ENCODE measurements at places on chromosomes 4 and X.

DNA sequence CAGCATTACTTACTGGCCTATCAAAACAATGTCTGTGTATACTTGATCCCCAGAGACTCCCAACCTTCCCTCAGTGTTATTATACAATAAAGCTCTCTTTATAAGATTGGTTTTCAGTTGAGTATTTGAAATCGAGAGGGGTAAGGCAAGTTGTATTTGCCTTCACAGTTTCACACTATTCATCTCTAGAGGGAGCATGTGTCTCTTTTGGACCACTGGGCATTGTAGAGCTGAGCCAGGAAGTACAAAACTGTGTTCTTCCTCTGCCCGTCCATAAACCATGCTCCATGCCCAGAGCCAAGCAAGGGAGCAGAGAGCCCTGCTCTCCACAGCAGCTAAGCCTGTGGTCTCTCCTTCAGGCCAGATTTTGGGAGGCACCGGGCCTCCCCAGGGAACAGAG, 61.5 kb upstream of the HHIP start:
- no peak for DNase-seq

- DNase-seq = no peak
Measured at GRCh38 chr4:158964114-158964727, 138.7 kb upstream of the RAPGEF2 start.

GRCh38 chr4:101972791-101973190, 182.3 kb downstream of the BANK1 start:
- no peak for DNase-seq

- no peak for DNase-seq
Measured at GRCh38 chr4:82825425-82825824, 26.8 kb upstream of the SCD5 start.

DNA sequence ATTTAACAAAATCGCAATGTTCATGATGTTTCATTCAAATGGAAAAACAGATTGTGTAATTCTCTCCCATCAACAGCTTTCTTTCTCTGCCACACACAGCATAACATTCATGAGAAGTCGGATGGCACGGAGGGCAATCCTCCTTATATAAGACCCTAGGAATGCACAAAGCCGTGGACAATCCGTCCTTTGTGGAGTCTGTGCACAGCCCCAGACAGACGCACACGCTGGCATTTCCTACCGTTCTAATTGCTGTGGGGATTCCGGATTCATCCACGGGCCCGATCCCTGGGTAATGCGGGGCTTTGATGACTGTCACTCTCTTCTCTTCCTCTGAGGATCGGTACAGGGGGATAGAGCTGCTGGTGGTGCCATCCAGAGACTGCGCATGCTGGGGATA, 121.9 kb upstream of the PDLIM3 start:
- DNase-seq = no peak

DNA sequence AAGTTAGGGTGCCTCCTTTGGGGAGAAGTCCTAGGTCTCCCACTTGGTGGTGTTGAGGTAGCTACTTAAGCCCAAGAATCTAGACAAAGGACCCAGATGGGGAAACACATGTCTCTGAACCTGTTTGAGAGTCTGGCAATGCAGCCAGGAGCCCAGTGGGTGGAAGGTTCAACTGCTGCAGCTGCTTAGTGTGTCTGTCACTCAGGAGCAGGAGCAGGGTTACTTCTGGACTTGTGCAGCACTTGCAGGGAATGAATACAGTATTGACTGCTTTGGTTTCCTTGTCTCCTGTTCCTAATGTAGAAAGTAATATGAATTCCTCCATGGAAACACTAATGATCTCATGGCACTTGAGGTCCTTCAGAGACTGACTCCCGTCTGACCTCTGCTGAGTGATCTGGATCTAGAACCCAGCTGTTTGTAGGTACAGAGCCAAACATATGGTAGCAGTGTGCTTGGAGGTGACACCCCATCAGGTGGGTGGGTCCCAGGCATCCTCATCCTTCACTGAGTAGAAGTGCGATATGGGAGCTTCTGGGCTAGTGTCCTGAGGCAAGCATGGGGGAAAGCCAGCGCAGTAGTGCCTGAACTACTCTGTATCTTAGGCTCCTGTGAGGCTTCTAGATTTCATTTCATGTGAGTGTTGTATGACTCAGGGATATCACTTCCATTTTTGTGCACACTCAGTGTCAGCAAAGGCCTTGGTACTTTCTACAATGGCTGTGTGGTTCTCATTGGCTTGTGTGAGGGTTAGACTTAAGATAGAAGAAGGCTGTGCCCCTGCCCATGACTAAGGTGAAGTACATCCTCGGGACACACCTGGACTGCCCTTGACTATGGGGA, 85.0 kb upstream of the WDR1 start:
- no peak for DNase-seq

- DNase-seq = no peak
Measured at GRCh38 chr4:17690898-17691297, 76.5 kb downstream of the MED28 start.

- no peak for DNase-seq
Measured at GRCh38 chr4:126427853-126428252, 1113.1 kb downstream of the FAT4 start.

- no peak for DNase-seq
Measured at GRCh38 chr4:39698424-39699009, 581 bp downstream of the UBE2K start.

DNA sequence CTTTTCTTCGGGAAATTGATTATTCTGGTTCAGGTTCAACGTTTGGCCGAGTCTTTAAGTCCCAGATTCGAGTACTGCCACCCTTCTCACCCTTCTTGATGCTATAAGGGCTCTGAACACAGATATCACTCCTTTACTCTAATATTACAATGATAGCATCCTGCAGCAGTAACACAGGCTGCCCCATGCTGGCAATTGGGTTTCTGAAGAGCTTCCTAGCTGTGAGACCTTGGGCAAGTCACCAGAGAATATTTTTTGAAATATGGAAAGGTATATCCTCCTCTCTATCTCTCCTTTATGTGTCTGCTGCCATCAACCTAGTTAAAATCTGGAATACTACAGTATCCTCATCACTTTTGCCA, 297 bp upstream of the MTMR8 start:
- DNase-seq = no peak

- DNase-seq = no peak
Measured at GRCh38 chrX:18855919-18856644, 127.8 kb downstream of the PHKA2 start.

GRCh38 chr4:1608196-1608820, 75.8 kb downstream of the FAM53A start:
- no peak for DNase-seq

- DNase-seq = no peak
Measured at GRCh38 chr4:27916452-27917184, 1056.0 kb downstream of the STIM2 start.

DNA sequence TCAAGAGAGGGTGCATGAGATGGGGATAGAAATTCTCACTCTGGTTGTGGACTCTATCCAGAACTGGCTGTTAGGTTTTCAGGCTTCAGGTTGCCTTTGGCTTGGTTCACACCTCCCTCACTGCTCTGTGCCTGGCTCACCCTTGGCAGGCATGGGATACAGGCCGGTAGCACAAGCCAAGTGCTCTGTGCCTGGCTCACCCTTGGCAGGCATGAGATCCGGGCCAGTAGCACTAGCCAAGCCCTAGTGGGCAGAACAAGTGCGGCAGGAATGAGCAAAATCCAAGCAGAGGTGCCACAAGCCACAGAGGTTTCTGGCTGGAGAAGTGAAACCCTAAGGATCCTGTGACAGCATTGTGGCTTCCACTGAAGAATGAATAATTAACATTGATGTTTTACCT, 1642.3 kb downstream of the C4orf33 start:
- DNase-seq = no peak

DNA sequence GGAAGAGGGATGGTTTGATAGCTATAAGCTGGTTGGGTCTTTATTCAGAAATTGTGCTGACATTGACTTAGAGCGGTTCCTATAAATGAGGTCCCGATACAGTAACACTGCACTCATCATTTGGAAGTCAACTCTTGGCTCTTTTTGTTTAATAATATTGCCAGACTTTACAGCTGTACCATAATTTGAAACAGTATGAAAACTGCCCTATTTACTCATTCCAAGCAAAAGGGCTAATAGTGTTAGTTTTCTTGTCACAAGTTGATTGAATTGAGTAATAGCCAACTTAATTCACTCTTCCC, 128.4 kb upstream of the LIMCH1 start:
- no peak for DNase-seq

- DNase-seq = no peak
Measured at GRCh38 chr4:184706453-184706852, 27.4 kb downstream of the CENPU start.

DNA sequence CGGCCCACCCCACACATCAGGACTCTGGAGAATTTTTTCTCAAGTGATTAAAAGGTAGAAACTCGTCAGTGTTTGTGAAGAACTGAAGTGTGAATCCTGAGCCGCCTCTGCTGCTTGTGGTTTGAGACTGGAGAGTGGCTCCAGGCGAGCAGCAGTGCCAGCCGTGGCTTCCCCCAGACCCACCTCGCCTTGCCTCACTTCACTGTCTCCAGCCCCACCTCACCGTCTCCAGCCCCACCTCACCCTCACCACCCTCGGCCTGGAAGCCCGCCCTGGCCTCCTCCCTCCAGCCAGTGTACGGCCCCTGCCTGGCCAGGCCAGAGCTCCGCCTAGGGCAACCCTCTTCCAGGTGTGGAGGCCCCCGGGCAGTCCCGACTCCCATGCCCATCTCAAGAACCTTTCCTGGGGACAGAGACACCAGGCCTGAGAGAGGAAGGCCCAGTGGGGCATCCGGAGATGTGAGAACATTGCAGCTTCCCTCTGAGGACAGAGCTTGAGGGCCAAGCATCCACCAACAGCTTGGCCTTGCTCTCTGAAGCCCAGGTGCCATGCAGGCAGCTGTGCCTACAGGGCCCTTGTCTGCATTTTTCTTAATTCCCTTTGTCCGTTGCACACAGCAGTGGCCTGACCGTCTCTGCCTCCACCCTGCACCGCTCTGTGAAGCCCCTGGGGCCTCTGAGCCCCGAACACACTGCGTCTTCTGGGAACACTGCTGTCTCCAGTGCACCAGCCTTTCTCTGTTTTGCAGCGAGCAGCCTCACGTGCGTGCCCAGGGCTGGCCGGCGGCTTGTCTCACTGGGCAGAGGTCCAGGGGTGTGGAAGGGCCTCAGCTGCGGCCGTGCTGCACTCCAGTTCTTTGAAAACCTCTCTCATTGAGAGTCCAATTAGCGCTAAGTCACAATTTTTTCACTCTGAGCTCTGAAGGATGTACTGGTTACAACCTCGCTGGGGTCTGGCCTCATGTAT, 13.8 kb downstream of the SH3BP2 start:
- no peak for DNase-seq

DNA sequence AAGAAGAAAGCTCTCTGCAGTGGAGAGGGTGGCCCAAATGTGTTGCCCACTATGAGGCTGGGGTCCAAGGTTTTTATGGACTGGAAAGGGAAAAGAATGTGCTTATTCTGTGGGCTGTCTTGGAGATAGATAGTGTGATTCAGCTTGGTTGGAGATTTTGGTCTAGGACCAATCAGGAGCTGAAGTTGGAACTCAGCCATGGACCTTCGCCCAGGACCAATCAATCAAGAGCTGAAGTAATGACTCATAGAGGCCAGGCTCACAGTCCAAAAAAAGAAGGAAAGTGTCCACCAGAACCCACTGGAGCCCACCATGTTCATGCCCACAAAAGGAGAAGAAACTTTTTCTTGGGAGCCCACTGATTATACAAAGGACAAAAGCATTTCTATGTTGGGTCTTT, 369.5 kb downstream of the UBE2NL start:
- DNase-seq = no peak

- no peak for DNase-seq
Measured at GRCh38 chr4:171812665-171813525, at the start of gene GALNTL6. Gene GALNTL6 (plus strand): TSS chr4:171813404.

DNA sequence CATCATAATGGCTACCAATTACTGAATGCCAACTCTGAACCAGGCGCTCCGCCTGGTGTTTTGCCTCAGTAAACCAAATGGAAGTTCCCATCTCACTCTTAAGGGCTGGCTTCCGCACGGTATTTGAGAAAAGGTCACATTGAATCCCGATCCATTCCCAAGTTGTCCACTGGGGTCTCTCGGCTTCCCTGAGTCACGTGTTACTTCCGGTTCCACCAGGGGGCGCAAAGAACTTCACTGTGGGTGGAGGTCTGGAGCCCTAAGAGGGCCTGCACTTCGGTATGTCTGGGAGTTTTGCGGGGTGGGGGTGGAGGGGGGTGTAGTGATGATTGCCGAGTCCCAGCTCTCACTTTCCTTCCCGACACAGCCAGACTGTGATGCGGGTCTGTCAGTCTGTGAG, 13.4 kb upstream of the NHS start:
- DNase-seq = no peak

- DNase-seq = no peak
Measured at GRCh38 chrX:46849933-46850332, 13.1 kb downstream of the RP2 start.

- no peak for DNase-seq
Measured at GRCh38 chrX:23773601-23774175, 9.3 kb upstream of the SAT1 start.

GRCh38 chr4:660401-660800, 13.7 kb downstream of the ATP5ME start:
- no peak for DNase-seq

DNA sequence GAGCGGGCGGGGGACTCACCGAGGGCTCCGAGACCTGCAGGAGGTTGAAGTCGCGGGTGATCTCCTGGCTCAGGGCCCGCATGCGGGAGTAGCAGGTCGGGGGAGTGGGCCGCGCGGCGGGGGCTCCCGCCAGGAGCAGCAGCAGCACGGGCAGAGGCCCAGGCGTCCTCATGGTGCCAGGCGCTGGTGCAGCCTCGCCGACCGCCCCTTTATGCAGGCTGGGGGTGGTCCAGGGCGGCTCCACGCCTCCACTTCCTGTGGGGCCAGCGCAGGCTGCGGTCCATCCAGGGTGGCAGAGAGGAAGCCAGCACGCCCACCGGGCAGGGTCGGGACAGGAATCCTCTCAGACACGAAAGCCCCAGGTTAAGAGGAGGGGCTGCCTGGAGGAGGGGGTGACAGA, at the start of gene CYTL1:
TSS of gene CYTL1 (minus strand) at position 185 of the 400 bp plus-strand sequence. CDS start at position 172, 13 bp downstream.
- DNase-seq = no peak

- no peak for DNase-seq
Measured at GRCh38 chr4:148092316-148093014, 349.7 kb downstream of the NR3C2 start.

DNA sequence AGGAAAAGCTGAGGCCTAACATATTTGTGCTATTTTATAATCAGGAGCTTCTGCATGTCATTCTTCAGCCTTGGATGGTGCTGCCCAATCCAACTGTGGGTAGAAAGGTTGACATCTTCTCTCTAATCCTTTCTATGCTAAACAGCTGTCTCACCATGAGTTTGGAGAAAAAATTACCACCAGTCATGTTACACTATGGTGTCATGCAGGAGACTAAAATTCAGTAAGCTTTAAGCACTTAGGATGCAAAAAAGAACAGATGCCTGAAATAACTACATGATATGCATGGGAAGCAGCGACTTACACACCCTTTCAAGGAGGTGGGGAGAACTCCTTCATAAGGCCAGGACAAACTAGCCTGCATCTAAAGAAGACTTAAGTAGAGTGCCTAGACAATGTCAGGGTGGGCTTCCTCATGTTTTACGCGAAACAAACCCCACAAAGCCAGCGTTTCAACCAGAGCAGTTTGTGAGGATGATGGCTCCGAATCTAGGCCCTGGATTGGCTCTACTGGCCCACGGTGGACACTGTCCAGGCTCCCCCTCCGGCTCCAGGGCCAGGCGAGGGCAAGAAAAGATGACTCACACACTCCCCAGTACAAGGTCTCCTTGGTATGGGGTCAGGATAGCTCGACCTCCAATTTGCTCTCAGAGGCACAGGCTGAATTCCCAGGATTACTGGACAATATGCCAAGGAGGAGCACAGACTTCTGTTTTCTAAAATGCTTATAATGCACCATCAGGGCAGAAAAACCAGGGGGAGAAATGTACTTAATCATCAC, 45.1 kb downstream of the STX18 start:
- DNase-seq = no peak
